Hematopoietic multipotent progenitor cell (in vitro differentiated cells): ENCODE measurements at places on chromosomes 4 and X. TPM values are rescaled to one million over a fixed set of nuclear protein-coding genes. Genes with fewer than 3 reads are reported as not detected.

DNA sequence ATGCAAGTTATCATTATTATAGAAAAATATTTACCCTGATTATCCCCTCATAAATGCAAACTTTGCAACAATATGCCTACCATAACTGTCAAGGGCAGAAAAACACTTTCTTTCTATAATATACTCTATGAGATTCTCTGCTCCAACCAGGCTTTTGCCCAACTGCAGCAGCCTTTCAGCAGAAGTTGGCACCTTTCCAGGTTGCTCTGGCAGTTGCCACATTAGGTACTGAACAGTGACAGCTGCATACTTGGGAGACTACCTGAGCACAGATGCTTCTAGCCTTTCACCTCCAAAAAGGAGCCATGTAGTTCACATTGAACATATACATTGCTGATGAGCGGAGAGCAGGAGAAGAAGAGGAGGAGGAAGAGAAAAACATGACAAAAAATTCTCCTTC lies 69.5 kb upstream of the BRWD3 start:
- no peak for DNase-seq

DNA sequence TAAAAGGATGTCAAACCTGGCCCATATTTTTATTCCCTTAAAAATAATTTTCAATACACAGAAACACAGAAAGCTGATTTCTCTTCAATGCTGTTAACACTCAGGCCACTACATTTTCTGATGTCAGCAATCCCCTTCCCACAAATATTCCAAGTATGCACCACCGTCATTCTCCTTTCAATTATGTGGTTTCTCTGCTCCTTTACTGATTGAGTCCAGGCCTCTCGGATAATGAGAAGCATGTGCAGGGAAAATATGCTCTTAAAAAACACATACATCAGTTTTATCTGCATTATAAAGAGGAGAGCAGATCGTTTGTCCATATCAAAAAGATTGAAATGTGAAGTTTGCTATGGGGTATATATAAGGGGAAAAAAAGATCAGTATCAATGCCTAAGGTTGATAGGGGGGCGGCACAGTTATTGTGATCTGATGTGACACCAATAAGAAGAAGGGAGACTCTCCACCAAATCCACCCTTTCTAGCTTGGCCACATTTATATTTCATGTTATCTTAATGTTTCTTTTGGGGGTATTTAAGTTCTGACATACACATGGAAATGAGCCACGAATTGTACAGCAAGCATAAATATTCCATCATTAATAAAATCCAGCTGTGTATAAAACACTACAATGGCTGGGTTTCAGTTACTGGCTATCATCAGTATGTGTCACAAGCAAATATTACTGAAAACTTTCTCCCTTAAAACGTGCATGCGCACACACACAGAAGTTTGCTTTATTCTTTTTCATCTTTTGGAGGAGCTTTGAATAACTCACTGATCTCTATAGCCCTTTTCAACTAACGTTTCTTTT lies 6.4 kb downstream of the AMOT start:
- no peak for DNase-seq

DNA sequence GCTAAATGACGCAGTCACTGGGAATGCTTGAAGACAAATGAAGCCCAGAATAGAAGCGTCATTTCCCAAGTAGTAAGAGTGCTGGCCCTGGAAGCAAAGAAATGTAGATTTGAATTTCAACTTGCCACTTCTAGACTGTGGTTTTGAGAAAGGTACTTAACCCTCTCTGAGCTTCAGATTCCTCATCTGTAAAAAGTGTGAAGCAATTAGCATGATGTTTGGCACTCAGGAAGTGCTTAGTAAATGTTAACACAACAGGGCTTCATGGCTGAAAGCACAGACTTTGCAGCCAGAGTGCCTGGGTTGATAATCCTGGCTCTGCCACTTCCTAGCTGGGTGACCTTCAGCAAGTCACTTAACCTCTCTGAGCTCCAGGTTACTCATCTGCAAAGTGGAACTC lies 147.4 kb upstream of the RPS6KA3 start:
- DNase-seq, result no peak

DNA sequence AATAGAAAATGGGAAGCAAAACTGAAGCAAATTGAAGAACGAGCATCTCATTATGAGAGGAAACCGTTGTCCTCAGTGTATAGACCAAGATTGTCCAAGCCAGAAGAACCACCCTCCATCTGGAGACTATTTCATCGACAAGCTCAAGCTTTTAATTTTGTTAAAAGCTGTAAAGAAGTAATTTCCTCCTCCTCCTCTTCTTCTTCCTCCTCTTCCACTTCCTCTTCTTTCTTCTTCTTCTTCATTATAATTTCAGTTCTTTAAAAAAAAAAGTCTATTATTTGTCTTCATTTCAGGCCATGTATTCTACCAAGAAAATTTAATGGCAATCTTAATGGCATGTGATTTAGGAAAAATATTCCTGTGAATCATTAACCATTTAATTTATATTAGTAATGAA lies 7.6 kb downstream of the PRIMPOL start:
- no peak for DNase-seq

The FGA gene
- not detected for total RNA-seq

The XAGE2 gene
- not detected for total RNA-seq
